ENCODE measurements at places on chromosomes 11 and 22.
A peak's percentile ranks its signal among the peaks of the same experiment; 100 is the strongest.

DNA sequence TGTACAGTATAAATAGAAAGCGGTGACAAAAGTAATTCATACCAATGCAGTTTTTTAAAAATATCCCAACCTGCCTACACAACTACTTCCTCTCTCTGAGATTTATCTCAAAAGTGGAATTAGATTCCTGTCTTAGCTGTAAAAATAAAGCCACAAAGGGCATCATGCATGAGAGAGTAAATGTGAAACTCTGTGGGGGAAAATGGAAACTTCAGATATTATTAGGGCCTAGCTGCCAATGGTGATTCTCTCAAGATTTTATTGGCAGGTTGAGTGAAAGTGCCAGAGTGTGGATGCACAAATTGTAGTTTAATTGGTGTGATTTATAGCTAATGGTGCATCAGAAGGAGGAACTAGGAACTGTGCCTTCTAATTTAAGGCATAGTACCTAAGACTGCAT lies 356.9 kb upstream of the CCDC90B start:
- DNase-seq, result no peak

- no peak for DNase-seq
Observed at GRCh38 chr22:35475545-35475944, 65.1 kb upstream of the RASD2 start.

- DNase-seq, result peak; percentile 66
Observed at GRCh38 chr11:106344394-106344793, 266.9 kb downstream of the AASDHPPT start.

DNA sequence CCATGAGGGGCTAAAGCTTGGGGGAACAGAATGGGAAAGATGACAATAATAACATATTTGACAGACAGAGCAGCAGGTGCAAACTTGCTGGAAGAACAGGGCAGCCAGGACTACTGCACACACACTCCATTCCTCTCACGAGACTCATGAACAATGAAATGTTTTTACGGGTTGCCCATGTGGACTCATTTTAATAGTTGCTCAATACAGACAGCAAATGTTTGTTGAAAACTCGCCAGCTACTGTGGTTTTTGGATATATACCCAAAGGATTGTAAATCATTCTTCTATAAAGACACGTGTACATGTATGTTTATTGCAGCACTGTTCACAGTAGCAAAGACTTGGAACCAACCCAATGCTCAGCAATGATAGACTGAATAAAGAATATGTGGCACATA lies 10.3 kb downstream of the SYT13 start:
- peak; percentile 52 for DNase-seq

DNA sequence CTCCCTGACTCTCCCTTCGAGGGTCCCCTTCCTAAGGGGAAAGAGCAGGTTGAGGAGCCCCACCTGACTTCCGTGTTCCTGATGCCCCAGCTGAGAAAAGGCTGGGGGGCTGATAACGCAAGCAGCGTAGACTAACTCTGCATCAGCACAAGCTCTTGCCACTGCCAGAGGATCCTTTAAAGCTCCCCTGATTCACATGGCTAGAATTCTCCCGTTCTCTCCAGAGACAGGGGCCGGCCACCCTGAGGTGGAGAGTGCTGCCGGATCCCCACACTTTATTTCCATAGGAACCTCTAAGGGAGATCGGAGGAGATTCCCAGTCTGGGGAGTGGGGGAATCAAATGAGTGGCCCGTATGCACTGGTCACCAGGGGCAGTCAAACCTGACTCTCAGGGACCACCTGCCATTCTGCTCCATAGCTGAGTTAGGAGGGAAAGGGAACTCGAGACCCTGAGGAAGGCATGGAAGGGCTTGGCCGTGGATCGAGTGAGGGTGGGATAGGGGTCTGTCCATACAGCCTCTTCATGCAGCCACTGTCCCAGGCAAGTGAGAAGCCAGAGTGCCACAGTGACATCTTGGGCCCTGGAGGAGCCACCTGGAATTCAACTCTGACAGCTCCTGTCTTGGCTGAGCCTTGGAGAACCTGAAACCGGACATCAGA lies 1.4 kb upstream of the VSIG10L2 start:
- DNase-seq, result no peak

GRCh38 chr22:48973694-48974041 lies 854.0 kb downstream of the BRD1 start:
- no peak for DNase-seq

GRCh38 chr22:43990044-43990443 lies 34.1 kb upstream of the PARVB start:
- DNase-seq, result no peak

DNA sequence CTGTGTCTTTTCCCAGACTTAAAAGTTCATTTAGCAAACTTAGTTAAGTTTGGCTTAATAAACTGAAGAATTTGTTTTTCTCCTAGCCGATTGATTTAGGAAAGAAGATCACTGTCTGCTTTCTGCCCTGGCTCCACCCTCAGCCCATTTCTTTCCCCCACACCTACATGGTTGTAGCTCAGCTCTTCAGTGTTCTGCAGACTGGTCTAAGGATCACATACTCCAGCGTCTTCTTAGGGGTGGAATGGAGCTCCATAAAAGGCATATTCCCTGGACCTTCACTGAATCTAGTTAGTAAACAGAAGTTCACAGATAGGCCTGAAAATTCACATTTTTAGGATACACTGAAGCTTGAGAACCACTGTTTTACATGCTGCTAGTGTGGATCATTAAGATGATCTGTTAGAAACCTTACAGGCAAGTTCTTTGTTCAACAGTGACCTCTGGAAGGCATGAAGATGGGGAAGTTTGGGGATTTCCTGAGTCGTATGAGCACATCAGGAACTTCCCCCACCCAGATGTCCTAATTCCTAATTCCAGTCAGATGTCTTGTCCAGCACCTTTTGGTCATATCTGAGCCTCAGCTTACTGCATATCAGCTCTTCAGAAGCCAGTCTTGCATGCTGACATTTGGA lies 16.8 kb downstream of the PIWIL4 start:
- DNase-seq, result peak; percentile 43

All from AG10803 (cell line).